ENCODE measurements at places on chromosomes 2 and 18.

GRCh38 chr2:26632624-26633185 lies 8.5 kb downstream of the CIB4 start:
- no peak for DNase-seq

DNA sequence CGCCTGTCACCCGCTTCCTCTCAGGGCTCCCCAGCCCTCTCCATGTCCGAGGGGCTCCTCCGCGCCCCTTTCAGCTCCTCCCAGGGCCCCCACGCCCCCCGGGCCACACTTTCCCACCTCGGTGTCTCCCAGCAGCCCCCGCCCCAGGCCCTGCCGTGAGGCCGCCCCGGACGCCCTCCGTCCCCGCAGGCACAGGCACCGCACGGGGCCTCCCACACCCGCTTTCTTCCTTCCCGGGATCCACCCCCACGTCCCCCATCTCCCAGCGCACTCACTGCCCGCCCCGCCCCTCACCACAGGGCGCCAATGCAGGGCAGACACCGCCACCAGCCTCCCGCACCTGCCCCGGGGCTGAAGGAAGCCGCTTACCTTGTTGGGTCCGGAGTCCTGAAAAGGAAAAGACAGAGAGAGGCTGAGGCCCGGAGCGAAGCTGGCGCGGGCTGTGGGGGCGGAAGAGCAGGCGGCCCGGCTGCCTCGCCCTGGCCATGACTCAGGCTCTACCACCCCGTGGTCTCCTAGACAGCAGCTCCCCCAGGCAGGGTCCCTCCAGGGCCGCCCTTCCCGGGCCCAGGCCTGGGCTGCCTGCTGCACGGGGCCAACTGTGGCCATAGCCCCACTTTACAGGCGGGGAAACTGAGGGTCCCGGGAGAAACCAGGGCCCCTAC lies 37.7 kb downstream of the KIF1A start:
- no peak for DNase-seq

GRCh38 chr2:177952151-177952550 lies 120.4 kb downstream of the PDE11A start:
- no peak for DNase-seq

DNA sequence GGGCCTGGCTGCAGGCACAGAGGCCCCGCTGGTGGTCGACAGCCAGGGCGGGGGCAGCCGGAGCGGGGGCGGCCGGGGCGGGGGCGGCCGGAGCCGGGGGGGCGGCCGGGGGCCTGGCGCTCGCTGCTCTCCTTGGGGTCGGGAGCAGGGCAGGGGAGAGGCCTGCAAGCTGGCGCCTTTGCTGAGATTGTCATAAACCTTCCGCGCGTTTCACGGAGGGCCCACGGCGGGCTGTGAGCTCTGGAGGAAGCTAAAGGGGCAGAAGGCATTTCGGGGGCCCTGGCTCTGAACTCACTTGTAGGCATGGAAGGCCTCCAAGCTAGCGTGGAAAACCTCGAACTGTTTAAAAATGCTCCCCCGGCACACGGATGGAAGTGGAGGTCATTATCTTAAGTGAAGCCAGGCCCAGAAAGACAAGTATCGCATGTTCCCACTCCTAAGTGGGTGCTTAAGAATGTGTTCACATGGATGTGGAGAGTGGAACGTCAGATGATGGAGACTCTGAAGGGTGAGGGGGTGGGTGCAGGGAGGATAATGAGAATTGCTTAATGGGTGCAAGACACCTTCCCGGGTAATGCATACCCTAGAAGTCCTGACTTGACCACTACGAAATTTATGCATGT lies 629 bp downstream of the PRELID3A start:
- DNase-seq: no peak

Data from head of caudate nucleus (tissue), 42 donors.